ENCODE measurements at places on chromosomes 2 and 18.

DNA sequence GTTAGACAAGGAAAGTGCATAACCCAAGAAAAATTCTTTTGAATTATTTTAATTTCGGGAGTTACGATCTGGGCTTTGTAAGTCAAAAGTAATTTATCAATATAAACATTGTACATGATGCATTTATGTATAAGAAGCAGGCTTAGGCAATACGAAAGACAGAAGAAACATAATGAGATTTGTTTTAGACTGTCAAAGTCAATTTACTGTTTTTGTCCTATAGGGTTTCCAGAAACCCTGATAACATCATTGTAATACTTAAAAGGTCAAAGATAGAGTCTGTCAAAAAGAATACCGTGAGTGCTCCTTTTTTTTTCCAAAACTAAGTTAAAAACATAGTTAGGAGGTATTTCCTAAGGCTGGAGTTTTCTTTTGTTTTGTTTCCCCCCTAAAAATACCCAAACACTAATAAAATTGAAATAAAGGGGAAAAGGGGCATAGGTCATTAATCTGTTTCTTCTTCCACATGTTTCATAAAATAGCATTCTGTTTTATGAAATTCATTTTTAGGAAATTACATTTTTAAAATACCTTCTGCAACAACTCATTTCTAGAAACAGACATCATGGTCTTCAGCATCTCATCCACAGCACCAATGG is 16.1 kb downstream of the C1D start:
- no peak for DNase-seq

DNA sequence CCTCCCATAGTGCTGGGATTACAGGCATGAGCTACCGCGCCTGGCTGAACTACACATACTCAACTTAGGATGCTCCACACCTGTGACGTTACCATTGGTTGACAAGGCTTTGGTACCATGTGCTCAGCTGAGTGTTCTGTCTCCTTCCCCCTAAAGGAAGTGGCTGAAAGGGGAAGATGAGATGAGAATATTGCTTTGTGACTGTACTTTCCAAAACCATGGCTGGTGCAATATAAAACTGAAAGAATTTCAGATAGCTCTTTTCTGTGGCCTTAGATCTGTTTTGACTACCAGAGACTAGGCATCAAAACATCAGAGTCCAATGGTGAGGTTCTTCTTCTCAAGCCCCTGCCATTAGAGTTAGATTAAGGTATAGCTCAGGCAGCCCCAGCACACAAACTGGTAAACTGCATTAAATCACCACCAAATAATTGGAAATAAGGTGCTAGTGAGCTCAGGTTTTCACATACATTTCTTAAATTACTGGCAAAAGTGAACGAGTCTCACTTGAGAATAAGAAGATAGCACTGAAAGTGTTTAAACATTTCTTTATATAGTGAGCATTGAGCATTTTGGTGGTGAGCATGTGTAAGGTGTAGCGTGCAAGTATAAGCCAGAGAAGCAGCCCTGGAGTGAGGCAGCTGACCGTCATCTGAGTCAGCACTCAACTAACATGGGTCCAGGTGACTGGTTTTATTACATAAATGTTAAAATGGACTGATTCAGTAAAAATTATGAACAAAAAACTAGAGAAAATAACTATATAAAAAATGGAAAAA is 113.5 kb upstream of the FZD5 start:
- no peak for DNase-seq

DNA sequence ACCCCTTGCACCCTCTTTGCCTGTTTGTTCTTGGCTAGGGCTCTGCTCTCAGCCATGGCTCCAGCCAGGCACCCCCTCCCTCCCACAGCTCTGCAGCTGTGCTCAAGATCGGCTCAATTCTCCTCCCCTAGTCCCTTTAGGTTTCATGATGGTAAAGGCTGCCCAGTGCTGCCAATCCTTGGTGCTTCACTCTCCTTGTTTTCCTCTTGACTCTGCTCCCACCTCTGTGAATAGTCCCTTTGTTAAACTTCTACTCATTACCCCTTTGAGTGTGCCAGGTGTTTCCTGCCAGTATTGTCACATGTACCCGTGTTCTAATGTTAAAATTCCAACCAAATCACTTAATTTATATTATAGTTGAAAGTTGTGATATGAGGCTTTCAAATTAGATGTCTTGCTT is 101.0 kb upstream of the CERS6 start:
- no peak for DNase-seq

DNA sequence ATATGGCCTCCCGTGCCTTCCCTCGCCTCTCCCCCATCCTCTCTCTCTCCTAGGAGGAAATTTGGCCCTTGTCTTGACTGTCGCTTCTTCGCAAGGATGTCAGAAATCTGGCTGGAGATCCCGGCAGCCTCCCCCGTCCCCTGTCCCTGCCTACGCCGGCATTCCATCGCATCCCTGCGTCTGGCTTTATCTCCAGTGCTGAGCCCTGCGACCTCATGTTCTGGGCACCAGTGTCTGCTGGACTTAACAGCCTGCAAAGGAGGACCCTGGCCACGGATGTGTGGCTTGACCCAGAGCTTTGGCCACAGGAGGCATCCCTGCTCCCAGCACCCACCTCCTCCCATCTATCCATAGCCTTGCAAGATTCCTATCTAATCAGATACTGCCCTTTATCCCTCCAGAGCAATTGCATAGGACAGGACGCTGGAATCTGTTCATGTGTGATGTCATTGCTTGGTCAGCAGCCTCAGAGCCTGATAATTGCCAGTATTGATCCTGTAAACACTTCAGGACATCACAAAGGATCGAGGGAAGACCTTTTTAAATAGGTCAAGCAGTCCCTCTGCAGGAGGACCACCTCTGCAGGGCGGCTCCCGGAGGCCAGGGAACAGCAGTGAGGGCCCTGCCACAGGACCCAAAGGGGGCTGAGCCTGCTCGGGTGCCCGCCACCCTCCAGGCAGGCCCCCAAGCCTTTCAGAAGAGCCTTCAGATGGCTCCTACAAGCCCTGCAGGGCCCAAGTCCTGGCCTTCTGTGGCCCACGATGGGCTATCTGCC is 168.2 kb downstream of the TWIST2 start:
- DNase-seq: no peak

DNA sequence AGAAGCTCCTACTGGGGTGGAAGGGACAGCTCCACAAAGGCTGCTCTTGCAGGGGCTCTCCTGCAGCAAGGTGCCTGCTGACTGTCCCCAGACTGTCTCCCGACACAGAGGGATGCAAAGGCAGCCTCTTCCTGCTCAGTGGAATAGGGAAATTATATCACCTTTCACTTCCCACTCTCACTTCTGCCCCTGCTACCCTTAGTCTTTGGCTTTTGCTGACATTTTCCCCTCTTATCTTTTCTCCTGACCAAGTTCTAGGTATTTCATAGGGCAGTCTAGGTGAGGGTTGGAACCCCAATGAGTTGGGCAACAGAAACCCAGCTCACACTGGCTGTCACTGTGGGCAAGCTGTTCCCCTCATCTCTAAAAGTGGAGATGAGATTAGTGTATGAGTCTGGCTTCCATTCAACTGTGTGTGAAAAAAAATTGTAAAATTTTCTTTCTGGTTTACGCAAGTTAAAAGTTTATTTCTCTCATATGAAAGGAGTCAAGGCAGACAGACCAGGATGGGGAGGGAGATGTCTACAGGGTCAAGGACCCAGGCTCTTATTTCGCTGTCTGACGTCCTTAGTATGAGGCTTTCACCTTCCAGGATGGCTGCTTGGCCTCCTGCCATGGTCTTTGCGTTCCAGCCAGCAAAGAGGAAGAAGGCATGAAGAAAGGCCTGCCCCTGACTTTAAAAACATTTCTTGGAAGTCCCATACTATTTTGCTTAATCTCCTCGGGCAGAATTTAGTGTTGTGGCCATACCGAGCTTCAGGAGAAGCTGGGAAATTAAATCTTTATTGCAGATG is 7.5 kb upstream of the MOCOS start:
- no peak for DNase-seq

GRCh38 chr2:74026687-74027241 is 42.1 kb downstream of the TET3 start:
- no peak for DNase-seq

DNA sequence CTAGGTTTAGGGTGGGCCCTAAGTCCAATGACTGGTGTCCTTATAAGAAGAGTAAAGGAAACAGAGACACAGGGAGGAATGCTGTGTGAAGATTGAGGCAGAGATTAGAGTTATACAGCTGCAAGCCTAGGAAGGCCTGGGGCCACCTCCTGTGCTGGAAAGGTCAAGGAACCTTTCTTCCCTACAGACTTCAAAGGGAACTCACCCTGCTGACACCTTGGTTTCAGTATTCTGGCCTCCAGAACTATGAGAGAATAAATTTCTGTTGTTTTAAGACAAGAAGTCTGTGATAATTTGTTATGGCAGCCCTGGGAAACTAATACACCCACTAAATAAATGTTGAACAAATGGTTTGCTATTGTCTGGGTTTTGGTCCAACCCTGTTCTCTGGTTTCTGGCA is 102.3 kb upstream of the NEUROD1 start:
- no peak for DNase-seq

DNA sequence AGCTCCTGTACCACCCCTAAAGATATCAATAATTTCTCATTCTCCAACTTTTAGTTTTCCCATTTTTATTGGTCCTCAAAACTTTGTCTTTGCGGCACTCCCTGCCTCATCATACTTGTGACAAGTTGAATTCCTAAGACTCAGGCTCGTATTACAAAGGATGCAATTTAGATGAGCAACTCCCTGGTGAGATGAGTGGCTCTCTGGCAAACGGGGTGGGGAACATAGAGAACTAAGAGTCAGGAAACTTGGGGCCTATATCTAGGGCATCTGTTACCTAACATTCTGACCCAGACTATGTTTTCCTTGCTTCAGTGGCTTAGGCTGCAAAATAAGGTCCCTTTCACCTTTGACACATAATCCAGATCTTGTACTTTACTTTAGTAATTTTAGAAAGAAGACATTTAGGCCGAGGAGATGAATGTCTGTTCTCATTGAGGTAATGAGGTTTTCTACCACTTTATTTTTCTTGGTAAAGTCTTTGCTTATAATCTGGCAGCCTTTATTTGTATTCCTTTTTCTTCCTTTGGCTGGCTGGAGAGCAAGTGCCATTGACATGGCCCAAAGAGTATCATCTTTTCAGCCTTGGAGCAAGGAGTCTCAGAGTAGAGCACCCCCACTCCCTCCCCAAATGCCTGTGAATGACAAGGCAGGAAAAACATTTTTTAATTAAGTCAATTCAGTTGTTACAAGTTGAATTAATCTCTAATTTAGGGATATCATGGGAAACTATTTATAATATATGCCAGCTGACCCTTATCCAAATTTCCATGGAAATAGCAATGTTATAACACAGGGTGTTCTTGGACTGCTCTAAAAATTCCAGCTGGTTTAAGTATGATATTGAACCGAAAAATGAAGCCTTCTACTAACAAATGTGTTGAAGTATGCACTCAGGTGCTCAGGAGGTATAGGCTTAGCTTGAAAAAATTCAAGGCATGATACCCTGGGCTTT is 15.2 kb downstream of the TSPYL6 start:
- DNase-seq: no peak

- DNase-seq: no peak
Observed at GRCh38 chr18:7329016-7329415, 98.1 kb downstream of the LRRC30 start.

DNA sequence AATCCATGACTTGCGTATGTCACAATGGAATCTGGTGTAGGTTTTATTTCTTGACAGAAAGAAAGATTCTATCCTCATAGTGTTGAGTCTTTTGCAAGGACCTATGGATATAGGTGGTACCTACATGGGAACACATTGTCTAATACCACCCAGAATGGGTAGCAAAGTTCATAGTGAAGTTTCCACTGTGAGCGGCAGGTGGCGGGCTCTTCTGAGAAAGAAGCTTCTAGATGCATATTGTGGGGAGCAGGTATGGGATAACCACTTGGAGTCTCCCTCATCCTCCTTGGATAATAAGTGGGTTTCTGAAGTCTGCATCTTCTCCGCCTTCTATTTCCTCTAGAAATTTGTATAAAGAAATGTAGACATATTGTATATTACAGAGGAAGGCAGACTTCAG is 44.9 kb downstream of the LINC00305 start:
- DNase-seq: no peak

DNA sequence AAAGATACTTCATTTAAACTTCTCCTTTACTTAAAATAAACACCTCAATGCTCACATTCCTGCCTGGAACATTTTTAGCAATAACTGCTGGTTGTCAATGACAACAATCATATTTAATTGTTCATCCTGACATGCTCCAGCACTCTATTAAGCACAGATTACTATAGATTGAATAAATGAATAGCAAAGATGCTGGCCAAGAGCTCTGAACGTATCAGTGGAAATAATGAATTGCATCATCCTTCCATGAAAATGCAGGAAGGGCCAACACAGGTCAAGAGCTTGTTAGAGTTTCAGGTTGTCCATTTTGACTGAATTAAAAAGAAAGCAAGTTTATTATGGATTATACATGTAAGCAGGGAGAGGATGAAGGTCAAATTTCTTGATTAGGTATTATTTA is 994.0 kb downstream of the TSN start:
- no peak for DNase-seq

- DNase-seq: no peak
Observed at GRCh38 chr2:138333677-138334076, 167.9 kb upstream of the SPOPL start.
